ENCODE measurements at places on chromosomes 3 and 15.

DNA sequence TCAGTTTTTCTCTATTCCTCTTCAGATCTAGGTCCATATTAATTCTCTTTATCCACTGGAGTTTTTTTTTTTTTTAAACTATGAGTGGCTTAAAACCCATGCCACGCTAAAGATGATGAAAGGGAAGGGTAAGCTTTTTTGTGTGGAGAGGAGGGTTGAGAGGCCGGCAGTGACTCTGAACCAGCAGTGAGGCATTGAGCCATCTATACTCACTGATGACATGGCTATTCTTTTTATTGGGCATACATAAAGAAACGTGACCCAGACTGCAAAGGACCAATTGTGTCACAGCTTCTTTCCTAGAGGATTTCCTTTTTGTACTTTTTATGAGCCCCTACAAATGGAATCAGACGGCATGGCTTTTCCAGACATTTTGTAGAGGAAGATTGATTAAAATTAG lies 662.2 kb downstream of the AGBL1 start:
- DNase-seq = no peak

- peak; percentile 31 for DNase-seq
Measured at GRCh38 chr3:98531622-98532274, at the start of gene GPR15. Gene GPR15, plus strand, starts transcription at chr3:98531978. Its CDS starts 56 bp downstream, at chr3:98532034.

DNA sequence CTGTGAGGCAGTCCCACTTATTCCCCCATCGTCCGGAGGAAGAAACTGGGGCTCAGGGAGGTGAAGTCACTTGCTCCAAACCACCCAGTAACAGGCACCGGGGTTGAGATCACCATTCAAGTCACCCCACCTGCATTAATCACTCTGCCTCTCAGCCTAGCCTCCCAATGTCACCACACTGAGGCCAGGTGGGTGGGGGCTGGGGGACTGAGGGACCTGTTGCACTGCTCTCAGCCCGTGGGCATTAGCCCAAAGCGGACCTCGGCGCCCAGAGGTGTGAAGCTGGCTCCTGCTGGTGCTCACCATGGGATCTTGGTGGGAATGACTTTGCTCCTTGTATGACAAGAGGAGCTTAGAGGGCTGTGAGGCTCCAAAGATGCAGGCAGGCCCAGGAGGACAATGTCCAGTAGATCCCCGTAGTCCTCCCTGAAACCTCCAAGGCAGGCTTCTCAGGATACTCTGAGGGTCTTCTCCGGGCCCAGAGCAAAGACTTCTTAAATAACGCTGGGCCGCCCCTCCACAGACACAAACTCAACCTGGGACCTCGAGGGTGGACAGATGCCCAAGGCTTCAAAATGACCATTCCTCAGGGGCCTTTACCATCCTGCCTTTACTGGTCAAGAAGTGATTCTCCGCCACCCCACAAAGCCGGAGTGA lies 1.7 kb downstream of the NT5DC2 start:
- no peak for DNase-seq

GRCh38 chr3:41794748-41795589 lies 166.9 kb downstream of the ULK4 start:
- no peak for DNase-seq

GRCh38 chr3:100702980-100703345 lies 6.3 kb upstream of the TFG start:
- DNase-seq = no peak

DNA sequence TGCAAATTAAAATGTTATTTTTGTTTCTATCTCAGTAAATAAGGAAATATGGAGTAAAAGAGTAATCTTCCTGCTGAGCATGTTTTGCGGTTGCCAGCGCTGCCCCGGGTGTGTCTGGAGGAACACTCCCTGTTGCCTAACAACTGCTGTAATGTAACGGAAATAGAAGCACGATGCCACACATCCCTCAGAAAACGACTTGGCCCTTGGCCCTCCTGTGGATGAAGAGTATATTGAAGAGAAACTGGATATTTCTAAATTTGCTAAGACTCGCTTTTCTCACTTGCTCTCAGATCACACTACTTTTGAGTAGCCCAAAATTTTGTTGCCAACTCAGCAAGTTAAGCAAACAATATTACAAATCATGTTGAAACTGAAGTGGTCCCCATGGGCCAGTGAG lies 18.9 kb downstream of the CX3CR1 start:
- DNase-seq = peak; percentile 76

GRCh38 chr3:171455603-171456550 lies 4.3 kb downstream of the TNIK start:
- no peak for DNase-seq

DNA sequence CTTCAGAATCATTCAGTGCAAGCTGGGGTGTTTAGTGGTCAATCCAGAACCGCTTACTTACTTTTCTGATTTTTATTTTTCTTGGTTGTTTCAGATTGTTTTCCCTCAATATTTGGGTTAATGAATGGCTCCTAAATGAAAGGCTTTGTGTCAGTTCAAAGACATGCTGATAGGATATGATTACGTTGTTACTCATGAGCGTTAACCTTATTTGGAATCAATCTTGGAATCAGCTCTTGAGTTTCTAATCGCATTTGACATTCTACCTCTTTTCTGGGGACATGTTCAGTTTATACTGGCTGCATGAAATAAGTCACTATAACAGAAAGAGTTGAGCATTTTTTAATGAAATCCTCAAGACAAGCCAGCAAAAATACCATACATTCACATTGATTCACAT lies 50.2 kb downstream of the ATP11B start:
- DNase-seq = no peak

DNA sequence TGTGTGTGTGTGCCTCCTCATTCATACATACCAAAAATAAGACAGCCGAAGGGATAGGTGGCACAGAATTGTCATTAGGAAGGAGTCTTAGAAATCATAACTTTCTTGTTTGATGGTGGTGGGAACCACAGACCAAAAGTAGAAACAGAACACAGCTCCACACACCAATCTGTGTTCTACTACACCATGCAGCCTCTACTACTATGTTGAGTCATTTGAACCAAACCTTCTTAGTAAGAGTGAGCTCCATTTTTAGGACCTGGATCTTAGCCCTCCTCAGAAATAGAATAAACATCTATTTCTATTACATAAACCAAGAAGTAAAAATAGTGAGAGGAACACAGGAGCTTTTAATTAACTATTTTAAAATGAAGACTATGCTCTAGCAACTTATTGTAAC lies 27.9 kb upstream of the PLCH1 start:
- no peak for DNase-seq

DNA sequence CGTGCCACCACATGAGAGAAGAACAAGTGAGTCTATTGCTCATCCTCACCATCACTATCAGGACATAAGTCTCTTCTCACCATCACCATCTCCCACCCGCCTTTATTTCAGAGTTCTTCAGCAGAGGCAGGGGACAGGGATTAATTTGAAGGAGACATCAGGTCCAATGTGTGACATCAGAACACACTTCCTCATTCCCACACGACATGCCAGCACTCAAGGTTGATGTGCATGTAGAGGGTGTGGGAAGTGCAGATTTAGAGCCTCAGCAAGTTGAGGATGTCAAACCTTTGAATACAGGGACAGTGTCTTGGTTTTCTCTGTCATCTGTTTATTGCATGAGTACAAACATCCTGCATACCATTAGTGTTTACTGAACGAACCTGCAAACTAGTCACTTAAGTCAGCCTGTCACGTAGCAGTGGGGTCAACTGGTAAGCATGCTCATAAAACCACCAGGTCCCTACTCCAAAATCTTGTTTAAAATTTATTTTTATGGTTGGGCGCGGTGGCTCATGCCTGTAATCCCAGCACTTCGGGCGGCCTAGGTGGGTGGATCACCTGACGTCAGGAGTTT lies 104.4 kb downstream of the MYLK start:
- no peak for DNase-seq

GRCh38 chr15:66862111-66862939 lies 160.3 kb downstream of the SMAD6 start:
- no peak for DNase-seq

DNA sequence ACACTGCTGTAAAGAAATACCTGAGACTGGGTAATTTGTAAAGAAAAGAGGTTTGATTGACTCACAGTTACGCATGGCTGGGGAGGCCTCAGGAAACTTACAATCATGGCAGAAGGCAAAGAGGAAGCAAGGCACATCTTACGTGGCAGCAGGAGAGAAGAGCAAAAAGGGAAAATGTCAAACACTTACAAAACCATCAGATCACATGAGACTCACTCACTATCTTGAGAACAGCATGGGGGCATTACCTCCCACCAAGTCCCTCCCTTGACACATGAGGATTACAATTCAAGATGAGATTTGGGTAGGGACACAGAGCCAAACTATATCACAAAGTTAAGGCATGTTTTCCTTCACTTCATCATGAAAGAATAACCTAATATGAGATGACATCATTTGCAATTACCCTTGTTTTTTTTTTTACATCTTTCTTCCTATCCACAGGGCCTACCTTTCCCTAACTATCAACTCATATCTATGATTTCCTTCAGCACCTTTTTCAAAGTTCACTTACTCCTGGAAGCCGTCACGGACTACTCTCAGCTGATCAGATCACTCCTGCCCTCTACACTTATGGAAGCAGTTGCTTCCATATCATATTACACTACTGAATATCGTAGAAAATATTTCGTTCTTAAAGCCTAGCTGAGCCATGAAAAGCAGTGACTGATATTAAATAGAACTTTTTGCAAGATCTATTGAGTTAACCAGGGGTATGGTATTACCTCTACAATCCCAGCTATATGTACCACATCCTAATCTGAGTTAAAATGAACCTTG lies 25.5 kb upstream of the ATP8B4 start:
- DNase-seq = no peak

GRCh38 chr15:66071160-66071920 lies 182.2 kb downstream of the MEGF11 start:
- no peak for DNase-seq

- DNase-seq = peak; percentile 85
Measured at GRCh38 chr3:37996785-37997301, 6.3 kb downstream of the VILL start.

DNA sequence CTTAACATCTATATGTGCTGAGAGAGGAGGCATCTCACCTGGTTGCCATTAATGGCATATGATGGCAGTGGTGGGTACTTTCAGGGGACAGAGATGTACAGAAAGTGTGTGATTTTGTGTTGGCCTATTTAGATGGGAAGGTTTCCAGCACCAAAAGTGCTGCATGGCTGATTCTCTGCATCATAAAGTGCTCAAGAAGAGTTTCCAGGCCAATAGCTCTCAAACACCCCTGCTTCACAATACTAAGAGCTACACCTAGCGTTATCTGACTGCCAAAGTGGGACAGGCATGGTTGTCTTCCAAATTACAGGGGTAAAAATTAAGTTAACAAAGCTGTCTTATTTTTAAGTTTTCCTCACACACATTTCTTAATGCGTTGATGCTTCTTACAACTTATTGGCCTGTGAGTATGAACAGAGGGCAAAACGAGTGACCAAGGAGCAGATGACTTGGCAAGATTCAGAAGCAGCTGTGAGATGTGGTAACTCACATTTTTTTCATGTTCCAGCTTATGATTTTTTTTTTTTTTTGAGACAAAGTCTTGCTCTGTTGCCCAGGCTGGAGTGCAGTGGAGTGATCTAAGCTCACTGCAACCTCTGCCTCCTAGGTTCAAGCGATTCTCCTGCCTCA lies 41.4 kb upstream of the VEPH1 start:
- no peak for DNase-seq

DNA sequence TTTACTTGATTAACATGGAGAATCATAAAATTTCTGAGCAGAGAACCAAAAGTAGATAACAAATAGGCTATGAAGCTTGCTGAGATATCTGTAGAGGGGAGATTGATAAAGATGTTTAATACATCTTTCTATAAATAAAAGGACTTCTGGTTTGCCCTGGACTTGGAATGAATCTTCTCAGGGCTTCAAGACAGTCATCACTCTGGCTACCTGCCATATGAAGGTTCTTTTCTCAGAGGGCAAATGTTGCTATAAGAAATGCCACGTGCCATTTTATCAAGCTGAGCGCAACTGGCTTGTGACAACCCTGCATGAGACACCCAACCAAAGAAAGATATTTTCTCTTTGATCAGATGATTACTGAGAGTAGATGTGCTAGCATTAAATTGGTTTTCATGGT lies 192.5 kb downstream of the WNT5A start:
- DNase-seq = no peak

- DNase-seq = peak; percentile 81
Measured at GRCh38 chr15:65856821-65857455, 12.4 kb upstream of the RAB11A start.

DNA sequence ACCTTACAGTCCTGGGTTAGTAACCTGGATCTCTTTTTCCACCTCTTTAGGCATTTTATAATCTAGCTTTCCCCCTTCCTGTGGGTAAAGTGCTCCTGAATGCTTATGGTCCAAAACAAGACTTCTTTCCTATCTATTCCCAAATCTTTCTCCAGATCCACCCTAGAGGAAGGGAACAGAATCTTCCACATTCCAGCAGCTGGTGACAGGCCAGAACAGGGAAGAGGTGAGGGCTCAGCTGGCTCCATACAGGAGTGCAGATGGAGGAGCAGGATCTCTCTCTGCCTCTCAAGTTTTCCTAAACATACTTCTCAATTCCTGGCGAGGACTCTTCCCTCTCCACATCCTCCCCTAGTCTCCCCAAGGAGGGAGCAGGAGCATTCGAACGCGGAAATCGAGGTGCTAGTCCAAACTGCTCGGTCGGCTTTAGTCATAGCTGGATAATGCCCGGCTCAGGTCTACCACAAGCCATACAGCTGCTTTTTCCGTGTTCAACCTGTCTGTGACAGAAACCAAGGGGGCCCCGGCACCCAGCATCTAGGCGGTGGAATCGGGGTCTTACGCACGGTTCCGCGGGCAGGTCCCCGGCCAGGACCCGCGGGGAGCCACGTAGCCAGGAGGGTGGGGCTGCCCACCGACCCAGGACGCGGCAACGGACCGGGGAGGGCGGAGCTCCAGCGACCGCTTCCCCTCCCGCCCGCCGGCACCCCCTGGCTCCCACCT lies 4.0 kb downstream of the RASSF1 start:
- DNase-seq = no peak

DNA sequence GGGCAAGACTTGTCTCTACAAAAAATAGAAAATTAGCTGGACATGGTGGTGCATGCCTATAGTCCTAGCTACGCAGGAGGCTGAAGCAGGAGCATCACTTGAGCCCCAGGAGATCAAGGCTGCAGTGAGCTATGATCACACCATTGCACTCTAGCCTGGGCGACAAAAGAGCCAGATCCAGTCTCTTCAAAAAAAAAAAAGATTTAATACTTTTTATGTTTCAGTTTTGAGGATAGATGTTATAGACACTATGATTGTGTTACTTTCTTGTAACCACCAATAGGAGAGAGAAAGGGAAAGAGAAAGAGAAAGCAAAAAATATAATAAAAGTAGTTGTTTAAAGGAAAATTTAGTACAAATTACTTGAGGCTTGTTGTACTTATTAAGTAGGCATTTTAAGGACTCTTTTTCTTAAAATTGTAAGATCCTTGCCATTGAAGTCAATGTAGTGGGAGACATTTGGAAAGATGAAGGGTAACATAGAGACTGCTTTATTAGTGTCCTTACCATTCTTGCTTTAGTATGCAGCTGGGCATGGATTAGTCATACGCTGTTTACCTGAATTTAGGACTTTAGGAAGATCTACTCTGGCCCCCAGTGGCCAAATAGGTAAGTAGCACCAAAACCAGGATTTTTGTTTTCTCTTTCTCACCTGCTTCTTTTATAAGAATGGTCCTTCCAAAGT lies 35.1 kb upstream of the ZDHHC23 start:
- peak; percentile 68 for DNase-seq

All from CD4-positive, alpha-beta T cell treated with Interleukin-4 for 4 hours (primary cell).